Activated naive CD8-positive, alpha-beta T cell treated with anti-CD3 and anti-CD28 coated beads, Interleukin-2, amount 50 U/mL, for 16 hours (primary cell): ENCODE measurements at places on chromosomes 13 and 19.

DNA sequence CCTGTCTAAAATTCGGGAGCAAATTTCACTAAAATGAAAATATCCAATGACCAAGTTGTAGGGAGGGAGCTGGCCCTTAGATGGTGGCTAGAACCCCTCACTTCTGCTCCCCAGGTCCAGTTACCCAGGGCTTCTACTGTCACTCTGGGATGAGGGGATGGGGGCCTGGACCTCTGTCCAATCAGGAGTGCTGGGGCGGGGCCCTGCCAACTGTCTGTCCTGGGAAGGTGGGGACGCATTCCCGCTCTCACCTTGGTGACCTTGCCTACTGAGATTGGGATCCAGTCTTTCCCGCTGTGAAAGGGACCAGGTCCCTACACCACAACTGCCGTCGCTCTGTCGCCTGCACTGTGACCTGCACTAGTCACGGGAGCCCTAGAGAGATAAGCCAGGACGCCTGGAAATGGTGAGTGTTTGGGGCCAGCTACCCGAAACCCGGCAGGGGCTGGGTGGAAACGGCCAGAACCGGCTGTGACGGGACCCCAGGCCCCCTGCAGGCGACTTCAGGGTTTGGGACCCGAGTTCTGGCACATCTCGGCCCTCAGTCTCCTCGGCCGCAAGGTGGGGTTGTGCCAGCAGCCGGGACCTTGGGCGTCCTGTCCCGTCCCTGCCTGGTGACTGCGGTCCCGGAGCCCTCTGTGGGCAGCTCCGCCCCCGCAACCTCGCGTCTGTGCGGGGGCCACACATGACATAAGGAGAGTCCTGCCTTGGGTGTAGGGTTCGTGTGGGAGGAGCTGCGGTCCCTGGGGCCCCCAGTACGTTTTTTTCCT, 22.8 kb downstream of the ZNF20 start:
- DNase-seq, result no peak

GRCh38 chr19:5204212-5204611, 136.4 kb downstream of the PTPRS start:
- no peak for DNase-seq

DNA sequence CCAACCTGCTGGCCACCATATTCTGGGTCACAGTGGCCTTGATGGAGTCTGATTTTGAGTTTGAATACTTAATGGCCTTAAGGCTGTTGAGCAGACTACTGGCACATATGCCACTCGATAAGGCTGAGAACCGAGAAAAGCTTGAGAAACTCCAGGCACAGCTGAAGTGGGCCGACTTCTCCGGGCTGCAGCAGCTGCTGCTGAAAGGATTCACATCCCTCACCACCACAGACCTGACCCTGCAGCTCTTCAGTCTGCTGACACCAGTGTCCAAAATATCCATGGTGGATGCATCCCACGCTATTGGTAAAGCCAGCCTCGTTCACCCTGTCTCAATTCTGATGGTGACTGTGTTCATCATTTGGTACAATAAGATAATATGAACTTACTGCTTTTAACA, 77.5 kb downstream of the ZAR1L start:
- DNase-seq, result no peak

GRCh38 chr13:36148446-36148845, 17.3 kb upstream of the DCLK1 start:
- DNase-seq, result no peak

DNA sequence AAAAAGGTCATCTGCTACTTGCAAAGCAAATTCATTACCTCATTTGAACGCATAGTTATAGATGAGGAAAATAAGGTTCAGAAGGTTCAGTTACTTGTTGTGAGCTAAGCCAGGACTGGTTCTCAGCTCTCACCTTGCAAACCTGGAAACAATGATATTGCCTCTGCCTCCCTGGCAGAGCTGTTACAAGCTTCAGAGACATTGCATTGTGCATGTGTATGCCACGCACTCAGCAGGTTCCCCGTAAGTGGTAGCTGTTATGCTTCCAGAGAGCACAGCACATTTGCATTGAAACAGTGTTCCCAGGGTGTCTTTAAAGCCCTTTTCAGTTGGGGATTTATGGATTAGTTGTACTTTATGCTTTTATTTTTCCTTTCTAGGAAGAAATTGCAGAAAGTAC, 80.6 kb downstream of the DGKH start:
- no peak for DNase-seq

GRCh38 chr13:107730813-107731212, 484.5 kb downstream of the LIG4 start:
- no peak for DNase-seq

- DNase-seq, result no peak
Measured at GRCh38 chr19:44278181-44278690, 18.6 kb downstream of the ZNF233 start.

- DNase-seq, result no peak
Measured at GRCh38 chr13:29538652-29539040, 56.8 kb downstream of the SLC7A1 start.

DNA sequence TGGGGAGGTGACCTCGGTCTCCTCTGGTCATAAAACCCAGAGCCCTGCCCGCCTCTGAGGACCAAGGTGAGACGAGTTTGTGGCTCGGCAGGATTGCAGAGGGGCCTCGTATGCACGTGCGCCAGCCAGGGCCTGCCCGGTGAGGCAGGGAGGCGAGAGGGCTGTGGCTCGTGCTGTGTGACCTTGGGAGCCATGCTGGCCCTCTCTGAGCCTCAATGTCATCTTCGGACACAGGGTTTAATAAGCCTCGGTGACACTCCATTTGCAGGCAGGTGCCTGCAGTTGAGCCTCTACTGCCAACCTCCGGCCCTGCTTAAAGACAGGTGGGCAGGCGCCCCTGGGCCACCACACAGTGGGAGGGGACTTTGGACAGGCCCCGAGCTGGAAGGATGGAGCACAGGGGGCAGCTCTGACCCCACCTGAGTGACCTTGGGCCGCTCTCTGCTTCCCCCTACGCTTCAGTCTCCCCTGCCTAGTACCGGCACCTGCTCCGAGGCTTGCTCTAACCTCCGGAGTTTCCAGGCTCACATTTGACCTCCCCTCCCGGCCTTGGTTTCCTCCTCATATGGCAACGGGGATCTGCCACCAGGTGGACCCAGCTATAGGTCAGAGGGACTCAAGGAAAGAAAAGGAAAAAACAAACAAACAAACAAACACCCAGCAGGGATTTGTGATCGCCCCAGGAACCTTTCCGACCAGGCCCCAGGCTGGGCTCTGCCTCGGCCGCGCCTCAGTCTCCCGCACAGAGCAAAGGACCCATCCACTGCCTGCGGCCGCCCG, 3.1 kb downstream of the ZBTB7A start:
- no peak for DNase-seq

- peak; percentile 6 for DNase-seq
Measured at GRCh38 chr19:46718157-46718933, 1.4 kb upstream of the PRKD2 start.

- no peak for DNase-seq
Measured at GRCh38 chr19:12748489-12748888, 3.1 kb upstream of the BEST2 start.
